Fibroblast of skin of right quadriceps (primary cell): ENCODE measurements at places on chromosomes 11 and 22.

DNA sequence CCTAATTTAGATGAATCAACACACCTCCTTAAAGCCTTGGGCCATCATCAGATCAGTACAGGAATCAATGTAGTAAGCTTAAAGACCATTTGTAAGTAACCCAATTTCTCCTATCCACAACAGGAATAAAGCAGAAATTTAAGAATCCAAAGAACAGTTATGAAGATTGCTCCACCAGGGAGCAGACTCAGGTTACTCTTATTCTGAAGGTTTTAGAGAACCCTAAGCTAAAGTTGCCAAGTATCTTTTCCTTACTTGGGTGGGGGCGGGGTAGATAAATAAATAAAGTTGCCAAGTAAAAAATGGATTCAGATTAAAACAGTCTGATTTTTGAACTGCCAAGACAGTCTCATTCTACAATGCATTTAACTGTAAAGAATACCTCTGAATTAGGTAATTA, 18.1 kb downstream of the CKAP5 start:
- DNase-seq, result peak; percentile 6

- DNase-seq, result no peak
These were observed 13.5 kb downstream of the CRYBB1 start for GRCh38 chr22:26604368-26604767.

DNA sequence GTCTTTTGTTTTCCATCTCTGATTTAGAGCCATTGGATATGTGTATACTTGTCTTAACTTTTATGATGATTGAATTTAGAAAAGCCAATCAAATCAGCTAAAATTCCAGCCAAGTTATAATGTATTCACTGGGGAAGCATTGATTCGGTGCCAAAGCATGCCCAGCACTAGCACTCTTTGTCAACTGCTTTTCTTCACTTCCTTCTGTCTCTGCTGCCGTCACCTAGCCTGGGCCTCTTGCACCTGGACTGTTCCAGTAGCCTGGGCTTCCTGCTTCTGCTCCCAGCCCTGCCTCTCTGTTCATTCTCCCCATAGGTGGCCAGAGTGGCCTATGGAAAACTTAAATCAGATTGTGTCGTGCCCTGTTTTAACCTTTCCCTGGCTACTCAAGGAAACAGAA, 80.7 kb downstream of the NAV2 start:
- no peak for DNase-seq

GRCh38 chr22:49404020-49404419, 423.7 kb downstream of the BRD1 start:
- DNase-seq, result no peak

DNA sequence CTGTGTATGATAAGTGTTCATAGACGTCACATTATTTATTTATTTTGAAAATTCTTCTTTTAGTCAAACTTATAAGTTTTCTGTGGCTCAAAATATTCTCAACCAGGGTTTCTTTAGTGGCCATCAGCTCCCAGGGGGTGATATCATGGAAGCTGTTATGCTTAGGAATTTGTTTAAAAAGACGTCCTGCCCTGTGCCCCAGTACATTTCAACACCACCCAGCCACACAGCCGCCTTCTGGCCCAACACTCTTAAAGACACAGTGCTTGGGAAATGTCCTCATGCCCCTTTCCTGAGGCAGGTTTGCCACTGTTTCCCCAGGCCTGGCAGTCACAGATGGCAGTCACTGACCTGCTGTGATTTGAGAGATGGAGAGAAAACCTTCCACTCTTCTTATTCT, 19.9 kb downstream of the TSKU start:
- no peak for DNase-seq
